Muscle of arm (tissue), 14 donors: ENCODE measurements at places on chromosomes 1 and 21. TPM values are rescaled to one million over a fixed set of nuclear protein-coding genes. Genes with fewer than 3 reads are reported as not detected.

DNA sequence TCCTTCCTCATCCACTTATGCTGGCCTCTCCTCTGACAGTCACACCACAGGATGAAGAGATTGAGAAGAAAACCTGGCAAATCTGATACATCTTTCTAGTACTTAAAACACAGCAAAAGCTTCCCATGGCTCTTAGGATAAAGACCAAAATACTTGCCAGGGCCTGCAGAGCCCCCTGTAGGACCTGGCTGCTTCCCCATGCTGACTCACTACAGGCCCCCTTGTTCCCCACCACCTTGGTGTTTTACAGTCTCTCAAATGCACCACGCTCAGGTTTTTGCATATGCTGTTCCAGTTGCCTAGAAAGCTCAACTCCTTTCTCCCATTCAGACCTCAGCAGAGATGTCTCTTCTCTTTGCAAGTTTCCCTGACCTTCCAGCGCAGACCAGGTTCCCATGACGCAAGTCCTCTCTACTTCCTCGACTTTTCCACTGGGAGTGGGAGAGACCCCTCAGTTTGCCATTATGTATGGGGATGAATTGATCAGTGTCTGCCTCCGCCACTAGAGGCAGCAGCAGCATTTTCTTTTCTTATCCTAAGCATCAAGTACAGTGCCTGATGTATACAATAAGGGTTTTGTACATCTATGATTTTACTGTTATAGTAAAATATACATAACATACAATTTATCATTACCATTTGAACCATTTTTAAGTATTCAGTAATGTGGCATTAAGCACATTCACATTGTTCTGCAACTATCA lies 113.8 kb upstream of the C8B start:
- DNase-seq: no peak

DNA sequence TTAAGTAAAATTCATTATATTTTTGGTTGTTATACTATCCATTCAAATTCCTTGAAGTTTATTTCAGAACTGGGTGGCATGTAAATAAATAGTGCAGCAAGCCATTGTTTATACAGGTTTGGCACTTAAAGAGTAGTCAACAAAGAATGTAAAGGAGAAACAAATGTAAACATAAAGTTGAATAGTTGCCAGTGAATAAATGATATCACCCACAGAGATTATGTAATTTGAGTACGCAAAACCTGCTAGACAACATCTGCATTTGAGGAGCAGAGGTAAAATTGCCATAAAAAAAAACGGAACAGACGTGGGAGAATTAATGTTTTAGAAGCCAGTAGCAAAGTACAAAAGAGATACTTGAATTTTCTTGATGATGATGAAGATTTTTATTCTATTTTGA lies 111.6 kb downstream of the ADGRL2 start:
- no peak for DNase-seq

DNA sequence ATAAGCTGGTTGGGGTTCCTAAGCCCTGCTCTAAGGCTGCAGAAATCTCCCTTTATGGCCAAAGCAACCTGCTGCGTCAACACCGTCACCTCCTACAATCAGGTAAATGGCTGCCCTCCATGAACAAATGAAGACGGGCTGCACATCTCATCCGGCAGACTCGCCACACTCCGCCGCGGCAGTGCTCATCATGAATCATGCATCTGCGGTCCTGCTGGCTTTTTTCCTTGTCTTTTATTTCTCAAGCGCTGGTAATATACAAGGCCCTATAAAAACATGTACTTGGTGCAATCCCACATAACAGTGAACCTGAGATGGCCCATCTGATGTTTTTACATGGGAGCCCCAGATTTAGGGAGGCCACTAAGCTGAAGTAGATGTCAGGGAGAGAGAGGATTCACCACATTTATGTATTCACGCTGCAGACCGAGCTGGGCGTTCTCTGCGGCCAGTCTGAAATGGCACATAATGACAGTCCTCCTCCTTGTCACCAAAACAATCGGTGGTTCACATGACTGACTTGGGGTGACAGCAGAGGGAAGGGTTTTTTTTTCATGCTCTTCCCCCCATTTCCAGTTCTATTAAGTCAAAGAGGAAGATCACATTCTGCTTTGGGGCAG lies 91.6 kb downstream of the KAZN start:
- DNase-seq: no peak

Gene CCT3
- polyA plus RNA-seq: 240 TPM

Gene EXO1
- 5.7 TPM for polyA plus RNA-seq
